Hematopoietic multipotent progenitor cell treated with erythropoietin and hydrocortisone succinate and interleukin-3 and kit ligand, for 4 days (in vitro differentiated cells): ENCODE measurements at places on chromosomes 4 and X.

GRCh38 chr4:5479518-5480060, 228.8 kb downstream of the EVC2 start:
- DNase-seq, result no peak

- DNase-seq, result no peak
Measured at GRCh38 chrX:35166023-35166422, 223.4 kb downstream of the FAM47B start.

DNA sequence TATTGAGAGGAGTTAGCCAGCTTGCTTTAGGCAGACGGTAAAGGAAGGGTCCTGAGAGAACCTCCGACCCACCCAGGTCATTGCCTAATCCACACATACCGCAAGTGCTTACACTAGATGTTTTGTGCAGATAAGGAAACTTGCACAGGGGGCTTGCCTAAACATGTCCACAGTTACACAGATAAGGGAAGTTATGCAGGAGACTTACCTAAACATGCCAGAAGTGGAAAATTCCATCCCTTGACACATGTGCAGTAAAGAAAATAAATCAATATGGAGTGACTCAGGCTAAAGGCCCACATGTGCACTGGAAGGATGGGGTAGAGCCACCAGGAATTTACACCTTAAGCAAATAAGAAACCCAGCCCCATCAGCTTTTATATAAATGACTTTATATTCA, 232.8 kb upstream of the HDX start:
- DNase-seq, result peak; percentile 68

DNA sequence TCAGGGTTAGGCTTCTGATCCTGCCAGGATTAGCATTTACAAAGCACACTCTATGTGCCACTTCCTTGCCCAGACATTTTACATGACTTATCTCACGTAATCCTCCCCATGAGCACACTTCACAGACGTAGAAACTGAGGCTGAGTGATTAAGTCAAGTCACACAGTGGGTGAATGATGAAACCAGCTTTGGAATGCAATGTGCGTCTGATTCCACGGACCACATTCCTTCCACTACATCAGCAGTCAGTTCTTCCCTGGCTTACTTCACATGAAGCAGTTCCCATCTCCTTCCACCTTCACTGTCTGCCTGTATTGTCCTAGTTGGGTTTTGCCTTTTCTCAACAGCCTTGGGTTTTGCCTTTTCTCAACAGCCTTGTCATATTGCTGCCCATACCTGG, 134.3 kb upstream of the PPARGC1A start:
- DNase-seq, result no peak

GRCh38 chrX:97027384-97027922, 143.7 kb downstream of the RPA4 start:
- no peak for DNase-seq

- peak; percentile 93 for DNase-seq
Measured at GRCh38 chr4:38673130-38673978, 9.4 kb downstream of the KLF3 start.

DNA sequence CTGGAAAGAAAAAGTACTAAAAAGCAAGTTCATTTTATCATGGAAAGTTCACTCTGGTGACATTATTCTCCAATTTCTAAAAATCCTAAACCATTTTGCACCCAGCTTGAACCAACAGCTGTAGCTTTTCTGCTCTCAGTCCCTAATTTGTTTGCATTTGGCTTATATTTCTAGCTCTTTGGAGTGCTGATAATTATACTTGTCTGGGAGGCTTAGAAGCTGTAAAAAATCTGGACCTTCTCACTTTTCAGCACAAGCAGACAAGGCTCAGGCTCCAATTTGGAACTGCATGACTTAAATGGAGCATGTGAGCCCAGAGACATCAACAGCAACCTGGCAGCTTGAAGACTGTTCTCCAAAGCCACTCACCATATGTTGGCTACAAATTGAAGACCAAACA, 170.9 kb upstream of the PCDH18 start:
- no peak for DNase-seq

- no peak for DNase-seq
Measured at GRCh38 chrX:17500145-17500579, 125.2 kb downstream of the NHS start.
